ENCODE measurements at places on chromosomes 1 and 21. TPM values are rescaled to one million over a fixed set of nuclear protein-coding genes. Genes with fewer than 3 reads are reported as not detected.

- no peak for DNase-seq
These were observed 43.6 kb downstream of the ACKR1 start for GRCh38 chr1:159248311-159248710.

DNA sequence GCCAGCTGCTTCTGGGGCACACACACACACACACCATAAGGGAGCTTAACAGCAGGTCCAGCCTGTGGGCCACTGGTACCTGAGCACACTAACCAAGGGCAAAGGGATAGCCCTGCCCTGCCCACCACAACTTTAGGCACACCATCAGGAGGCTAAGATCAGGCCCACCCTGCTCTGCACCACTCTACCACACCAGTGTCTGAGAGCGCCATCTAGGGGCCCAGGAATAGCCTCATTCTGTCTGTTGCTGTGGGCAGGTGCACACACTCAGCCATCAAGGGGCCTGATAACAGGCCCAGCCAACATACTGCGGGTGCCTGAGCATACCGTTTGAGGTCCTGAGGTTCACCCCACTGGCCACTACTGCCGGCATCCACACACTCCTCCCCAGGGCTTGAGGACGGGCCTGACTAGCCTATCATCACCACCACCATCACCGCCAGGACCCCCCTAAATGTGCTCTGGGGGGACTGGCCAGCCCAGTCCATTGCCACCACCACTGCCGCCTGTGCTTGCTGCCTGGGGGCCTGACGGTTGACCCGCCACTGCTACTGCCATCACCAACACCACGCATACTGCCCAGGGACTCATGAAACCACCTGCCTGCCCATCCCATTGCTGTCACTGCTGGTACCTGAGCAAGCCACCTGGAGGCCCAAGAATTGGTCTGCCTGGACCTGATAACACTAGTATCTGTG is 31.3 kb downstream of the NSL1 start:
- peak; percentile 29 for DNase-seq

GRCh38 chr1:86435327-86435726 is 11.4 kb downstream of the CLCA2 start:
- DNase-seq = no peak

DNA sequence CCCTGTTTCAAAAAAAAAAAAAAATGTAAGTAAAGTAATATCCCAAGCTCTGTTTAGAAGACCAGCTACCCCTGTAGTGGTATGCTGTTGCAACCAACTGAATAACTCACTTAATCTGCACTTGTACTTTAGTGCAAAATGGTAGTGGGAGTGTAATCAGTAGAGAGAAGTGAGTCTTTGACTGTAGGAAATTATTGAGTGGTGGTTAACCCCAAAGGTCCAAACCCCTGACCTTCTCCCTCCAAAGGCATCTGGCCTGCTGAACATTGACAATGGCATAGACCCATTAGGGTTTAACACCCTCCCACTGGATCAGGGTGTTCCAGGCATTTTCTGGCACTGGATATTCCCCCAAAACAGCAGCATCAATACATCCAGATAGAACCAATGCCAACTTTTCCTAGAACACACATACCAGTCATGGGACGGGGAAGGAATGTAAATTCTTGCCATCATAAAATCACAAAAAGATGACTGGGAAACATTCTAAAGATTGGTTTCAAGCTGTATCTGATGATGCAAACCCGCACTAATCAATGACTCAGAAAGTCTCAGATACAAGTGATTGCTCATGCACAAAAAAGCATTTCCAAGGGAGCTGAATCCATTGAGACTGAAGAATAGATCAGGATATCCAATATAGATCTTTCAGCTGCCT is 110.3 kb downstream of the MRPL39 start:
- no peak for DNase-seq

- no peak for DNase-seq
These were observed 33.3 kb downstream of the RGL1 start for GRCh38 chr1:183838221-183838620.

MAN1C1 gene
- polyA plus RNA-seq = 0.31 TPM

DNA sequence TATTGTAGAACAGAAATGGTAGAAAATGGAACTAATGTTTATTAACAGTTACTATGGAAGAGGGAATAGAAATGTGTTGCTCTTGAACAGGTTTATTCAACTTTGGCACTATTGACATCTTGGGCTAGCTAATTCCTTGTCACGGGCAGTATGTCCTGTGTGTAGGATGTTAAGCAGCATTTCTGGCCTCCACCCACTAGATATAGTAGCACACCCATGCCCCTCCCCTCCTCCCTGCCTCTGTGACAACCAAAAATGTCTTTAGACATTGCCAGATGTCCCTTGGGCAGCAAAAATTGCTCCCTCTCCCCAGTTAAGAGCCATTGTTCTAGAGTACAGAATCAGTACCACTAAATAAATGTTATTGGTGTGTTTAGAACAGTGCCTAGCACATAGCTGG is 91.4 kb upstream of the TPTE start:
- no peak for DNase-seq

GRCh38 chr1:247324923-247325322 is 6.7 kb downstream of the ZNF496 start:
- DNase-seq = no peak

DNA sequence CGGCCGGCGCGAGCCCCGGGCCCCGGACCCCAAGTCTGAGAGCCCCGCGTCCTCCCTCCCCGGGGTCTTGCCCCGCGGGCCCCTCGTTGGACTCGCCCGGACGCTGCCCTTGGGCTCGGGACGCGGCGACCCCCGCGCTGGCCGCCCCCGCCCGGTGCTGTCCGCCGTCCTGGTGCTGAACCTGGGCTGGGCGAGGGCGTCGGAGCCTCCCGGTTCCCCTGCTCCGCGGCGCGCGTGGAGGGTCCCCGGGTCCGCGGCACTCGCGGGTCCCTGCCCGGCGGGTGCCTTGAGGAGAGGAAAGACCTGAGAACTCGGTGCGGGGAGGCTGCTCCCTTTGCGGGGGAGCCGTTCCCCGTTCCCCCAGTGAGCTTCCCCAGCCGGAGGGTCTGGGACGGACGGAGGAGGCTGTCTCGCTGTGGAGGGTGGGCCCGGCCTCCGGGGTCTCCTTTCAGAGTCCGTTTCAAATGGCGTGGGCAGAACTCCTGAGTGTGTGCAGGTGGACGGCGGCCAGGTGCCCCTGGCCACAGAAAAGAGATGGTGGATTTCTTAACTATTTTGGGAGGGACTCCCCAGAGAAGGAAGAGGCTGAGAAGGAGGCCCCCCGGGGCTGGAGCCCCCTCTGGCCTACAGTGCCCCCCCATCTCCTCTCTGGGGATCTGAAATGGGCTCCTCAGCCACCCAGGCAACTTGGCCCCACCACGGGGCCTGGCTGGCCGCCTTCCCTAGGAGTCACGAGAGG is 595 bp downstream of the GABRD start:
- no peak for DNase-seq

DNA sequence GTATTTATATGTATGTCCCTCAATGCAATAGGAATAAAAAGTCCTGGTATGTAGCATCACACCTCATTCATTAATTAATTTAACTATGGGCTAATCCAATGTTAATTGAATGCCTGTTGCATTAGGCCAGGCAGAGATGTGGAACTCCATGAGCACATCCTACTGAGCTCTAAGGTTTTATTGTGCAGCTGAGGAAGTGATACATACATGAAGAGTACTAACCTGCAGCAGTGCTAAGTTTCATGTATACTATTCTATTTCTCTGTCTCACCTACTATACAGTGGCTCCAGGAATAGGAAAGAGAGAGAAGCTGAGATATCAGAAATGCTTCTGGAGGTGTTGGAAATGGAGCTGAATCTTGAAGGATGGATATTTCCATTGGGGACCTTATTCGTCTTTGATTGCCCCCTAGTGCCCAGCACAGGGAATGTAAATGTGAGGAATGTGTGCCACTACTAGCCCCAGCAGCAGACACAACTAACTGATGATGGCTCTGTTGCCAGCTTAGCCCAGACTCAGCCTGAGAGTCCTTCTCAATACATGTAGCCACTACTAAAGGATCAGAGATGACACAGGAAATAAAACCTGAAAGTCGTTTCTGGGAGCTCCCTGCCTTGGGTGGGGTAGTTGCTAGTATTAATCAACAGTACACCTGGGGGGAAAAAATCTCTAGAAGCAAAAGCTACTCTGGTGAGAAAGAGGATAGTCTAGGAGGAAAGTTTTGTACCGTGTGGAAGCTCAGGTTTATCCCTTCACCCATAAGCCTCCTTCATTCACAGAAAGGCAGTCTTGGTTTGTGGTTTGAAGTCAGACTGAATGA is 173.3 kb upstream of the FOXD3 start:
- no peak for DNase-seq

- no peak for DNase-seq
These were observed 176.1 kb upstream of the TMEM51 start for GRCh38 chr1:14977338-14977931.

- no peak for DNase-seq
These were observed 92.5 kb upstream of the KCNE2 start for GRCh38 chr21:34271189-34271851.

SHISA4 gene
- 0.12 TPM for polyA plus RNA-seq

- no peak for DNase-seq
These were observed 56.6 kb upstream of the CPLANE2 start for GRCh38 chr1:16293538-16293937.

GRCh38 chr1:7385471-7386225 is 385.4 kb upstream of the VAMP3 start:
- DNase-seq = no peak

- no peak for DNase-seq
These were observed 23.1 kb upstream of the PDE4B start for GRCh38 chr1:65769636-65770035.

GRCh38 chr1:178725466-178726086 is 532 bp downstream of the RALGPS2 start:
- peak; percentile 64 for DNase-seq

CA6 gene
- polyA plus RNA-seq = 0.36 TPM

ARHGAP29 gene
- not detected for polyA plus RNA-seq

TCHHL1 gene
- polyA plus RNA-seq = not detected

AIRE gene
- polyA plus RNA-seq = 0.37 TPM

- DNase-seq = no peak
These were observed 28.6 kb upstream of the HUNK start for GRCh38 chr21:31844206-31844605.

DNA sequence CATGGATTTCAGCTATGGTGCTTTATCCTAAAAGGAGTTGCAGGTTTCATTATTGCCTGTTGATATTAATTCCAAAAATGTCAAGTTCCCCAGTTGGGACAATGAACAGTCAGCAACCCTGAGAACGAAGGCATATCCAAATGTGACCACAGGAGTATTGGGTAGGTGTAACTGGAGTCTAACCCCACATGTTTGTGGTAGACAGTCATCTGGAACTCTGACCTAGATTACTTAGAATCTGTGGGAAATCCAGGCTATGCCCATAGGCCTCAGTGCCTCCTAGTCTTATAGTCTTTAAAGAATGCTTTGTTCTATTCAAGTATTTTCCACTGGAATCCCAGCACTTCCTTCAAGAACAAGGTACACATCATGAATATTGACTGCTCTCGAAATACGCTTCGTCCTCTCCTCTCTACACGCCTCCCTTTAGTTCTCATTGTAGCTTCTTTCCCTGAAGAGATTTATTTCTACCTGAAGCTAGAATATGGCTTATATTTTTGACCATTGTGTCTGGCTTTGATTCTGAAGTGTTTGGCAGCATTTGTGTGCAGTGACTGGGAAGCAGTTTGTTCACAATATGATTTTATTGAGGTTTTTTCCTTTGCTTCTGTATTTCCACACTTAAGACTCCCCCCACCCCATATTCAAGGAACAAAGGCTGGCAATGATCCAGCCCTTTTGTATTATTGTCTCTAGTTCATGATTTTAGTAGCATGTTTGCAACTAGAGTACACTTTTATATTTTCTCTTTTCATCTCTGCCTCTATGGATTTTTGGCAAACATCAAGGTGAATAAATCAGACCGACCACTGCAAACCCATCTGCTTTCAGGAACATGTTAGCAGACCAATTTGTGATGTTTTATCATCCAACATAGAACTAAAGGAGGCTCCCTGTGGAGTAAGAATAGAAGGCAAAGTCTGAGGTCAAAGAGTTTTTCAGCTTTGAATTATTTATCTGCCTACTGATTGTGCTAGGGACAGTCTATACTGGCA is 178.6 kb downstream of the GPR52 start:
- DNase-seq = no peak

All from B cell (primary cell).